Astrocyte of the cerebellum (primary cell): ENCODE measurements at places on chromosomes 1 and 21.

DNA sequence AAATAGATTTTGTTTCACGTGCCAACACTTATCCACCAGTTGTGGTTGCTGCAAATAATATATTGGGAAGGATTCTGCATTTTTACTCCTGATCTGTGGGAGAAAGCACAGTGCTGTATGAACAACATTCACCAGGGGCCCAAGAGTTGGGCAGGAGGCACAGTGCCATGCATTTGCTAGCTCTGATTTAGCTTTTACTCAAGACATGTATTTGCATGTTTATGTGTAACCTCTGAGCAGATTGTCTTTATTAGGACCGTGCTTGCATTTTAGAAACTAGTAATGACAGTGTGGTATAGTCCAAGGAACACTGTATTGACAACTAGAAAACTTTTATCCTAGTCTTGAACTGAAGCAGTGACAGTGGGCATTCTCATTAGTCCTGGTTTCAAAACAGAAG is 133.9 kb upstream of the B3GALT2 start:
- DNase-seq: no peak

DNA sequence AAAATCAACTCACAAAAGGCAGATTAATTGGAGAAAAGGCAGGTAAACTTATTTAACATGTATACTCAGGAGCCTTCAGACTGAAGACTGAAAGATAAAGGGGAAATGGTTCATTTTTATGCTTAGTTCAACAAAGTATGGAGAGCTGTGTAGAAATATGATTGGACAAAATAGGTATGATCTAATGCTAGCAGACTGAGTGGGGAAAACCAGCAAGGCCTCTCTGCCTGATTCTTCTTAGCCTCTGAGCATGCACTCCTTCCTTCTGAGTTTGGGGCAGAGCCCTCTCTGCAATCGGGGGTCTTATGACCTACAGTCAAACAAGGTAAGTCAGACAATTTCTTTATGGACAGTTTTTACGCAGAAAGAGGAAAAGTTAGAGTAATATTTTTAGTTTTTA is 38.8 kb upstream of the SUCO start:
- DNase-seq: no peak

DNA sequence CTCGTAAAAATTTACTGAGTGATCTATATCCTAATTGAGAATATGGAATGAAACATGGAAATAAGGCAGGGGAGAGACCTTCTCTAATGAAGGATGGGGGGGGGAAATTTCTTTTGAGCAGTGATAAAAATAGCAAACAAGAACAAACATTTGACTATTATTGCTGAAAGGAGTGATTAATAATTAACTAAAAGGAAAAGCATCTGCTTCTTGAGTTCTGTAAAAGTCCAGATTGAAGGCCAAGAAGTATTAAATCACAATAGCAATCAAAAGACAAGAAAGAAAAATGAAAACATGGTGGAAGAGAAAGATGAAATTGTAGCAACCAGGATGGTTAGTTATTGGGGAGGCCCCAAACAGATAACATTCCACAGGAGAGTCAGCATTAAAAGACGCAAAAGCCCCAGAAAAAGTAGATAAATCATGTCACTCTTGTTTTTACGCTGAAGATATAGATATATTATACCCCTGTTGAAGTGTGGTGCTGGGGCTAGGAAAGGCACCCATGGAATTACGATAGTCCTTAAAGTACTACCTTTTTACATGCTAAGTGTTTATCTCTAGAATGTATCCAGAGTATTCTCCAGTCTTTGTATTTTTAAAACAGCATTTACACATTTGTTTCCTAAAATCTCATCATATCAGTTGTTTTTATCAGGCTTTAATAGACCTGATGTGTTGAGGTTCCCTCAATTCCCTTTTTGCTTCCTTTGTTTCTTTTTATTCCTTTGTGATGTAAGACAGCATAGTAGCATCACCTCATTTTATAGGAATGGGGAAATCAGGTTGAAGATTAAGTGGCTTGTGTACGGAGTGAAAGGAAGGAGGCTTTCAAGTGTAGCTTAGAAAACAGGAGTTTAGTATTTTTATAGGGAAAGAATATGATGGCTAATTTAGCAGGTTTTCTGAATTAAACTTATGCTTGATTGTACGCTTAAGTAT is 28.9 kb downstream of the DISP1 start:
- DNase-seq: no peak

DNA sequence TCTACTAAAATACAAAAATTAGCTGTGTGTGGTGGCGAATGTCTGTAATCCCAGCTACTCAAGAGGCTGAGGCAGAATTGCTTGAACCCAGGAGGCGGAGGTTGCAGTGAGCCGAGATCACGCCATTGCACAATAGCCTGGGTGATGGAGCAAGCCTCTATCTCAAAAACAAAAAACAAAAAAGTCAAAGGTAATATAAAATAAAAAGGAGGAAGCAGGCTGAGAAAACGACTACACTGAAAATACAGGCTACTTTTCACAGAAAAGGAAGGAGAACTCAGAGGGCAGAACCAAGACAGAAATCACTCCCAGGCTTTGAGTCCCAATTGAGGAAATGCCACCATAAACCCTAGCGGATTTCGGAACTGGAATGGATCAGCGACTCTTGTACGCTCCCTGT is 5.9 kb upstream of the A3GALT2 start:
- DNase-seq: no peak

DNA sequence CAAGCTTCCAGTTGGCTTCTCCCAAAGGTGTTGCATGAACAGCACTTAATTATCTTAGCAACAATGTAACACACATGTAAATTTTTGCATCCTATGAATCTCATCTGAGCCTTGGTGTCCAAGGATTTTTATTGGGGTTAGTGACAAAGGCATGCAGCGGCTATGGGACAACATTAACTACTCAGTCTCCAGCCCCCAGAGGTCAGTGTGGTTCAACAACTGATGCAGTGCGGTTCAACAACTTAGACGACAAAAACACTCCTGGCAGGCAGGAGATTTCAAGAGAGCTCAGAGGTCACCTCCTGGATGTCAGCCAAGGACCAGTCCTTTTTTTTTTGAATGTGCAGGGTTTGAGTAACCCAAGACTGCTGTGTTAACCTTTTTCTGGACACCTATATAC is 77.5 kb upstream of the HMCN1 start:
- no peak for DNase-seq

DNA sequence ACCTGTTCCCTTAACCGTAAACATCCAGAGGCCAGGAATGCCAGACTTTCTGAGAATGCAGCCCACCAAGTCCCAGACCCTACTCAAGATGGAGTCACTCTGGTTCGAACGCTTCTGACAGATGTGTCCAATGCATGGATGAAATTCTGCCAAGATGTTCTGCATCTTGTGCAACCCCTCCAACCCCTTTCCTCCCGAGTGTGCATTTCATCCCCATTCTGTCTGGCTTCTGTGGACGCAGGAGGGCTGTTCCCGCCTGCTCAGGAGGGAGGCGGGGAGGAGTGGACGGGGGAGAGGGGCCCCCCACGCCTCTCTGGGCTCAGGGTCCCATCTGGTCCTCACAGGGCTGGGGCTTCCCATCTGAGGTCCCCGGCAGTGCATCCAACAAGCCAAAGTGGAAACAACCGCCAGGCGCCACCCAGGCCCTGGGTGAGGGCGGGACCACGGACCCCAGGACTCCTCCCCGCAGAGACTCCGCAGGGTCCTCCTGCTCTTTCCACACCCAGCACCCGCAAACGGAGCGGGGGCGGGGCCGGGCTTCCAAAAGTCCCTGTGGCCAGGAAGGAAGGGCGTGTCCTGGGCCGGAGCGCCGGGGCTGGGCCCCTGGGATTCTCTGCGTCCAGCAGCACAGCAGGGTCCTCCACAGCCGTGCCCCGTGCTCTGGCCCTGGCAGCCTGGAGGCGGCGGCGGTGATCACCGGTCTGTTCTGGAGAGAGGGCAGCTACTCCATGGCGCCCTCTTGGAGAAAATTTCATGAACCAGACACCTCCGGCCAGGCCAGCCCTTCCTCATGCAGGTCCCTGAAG is 27.8 kb upstream of the SUMO3 start:
- DNase-seq: no peak

GRCh38 chr1:205925736-205926135 is 17.5 kb downstream of the SLC26A9 start:
- DNase-seq: peak; percentile 77

DNA sequence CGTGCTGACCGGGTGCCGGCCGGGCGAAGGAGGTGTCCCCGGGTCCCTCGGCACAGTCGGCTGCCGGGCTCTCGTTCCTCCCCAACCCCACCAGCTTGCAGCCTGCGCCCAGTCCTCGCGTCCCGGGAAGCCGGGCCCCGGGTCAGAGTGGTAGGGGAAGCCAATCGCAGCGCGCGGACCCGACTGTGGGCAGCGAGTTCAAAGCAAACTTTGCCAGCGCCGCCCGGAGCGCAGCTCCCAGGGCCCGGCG is 328 bp downstream of the MYCL start:
- DNase-seq: no peak

GRCh38 chr1:37347104-37347649 is 127.2 kb upstream of the ZC3H12A start:
- DNase-seq: no peak

DNA sequence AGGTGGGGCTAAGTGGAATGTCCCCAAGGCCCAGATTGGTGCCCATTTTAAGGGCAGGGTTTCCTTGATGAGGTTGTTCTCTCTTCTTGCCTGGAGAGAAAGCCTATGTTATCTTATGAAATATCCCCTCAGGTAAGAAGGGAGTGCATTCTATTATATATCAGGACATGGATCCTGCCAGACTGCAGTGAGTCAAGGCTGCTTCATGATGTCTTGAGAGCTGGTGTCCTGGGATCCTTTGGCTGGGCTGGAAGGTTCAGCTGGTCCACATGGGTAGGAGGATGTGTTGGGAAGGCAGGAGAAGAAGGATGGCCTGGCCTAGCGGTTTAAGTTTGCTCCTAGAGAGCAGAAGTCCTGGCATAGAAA is 207.6 kb downstream of the ROR1 start:
- no peak for DNase-seq

DNA sequence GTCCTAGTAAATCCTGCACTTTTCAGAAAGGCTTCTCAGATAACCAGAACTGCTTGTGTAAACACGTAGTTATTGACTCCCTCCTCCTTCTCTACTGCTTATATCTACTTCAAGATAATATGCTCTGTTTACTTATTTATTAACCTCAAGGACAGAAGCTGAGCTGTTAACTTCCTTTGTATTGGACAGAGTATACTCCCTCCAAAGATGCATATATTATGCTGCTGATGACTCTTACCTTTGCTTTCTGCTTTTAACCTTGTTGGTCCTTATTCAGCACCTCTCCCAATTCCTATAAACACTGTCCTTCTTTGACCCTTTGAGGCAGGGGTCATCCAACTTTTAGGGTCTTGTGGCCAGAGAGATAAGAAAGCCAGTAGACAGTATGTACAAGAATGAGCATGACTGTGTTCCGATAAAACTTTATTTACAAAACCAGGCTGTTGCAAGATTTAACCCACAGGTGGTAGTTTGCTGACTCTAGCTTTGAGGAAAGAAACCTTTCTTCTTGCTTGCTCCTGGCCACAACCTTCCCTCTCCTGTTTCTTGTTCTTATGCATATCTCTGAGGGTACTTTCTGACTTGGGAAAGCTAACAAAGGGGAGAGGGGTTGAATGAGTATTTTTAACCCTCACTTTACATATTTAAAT is 4.9 kb downstream of the TPM3 start:
- no peak for DNase-seq

- no peak for DNase-seq
Observed at GRCh38 chr21:32779983-32780382, 8.4 kb upstream of the PAXBP1 start.

DNA sequence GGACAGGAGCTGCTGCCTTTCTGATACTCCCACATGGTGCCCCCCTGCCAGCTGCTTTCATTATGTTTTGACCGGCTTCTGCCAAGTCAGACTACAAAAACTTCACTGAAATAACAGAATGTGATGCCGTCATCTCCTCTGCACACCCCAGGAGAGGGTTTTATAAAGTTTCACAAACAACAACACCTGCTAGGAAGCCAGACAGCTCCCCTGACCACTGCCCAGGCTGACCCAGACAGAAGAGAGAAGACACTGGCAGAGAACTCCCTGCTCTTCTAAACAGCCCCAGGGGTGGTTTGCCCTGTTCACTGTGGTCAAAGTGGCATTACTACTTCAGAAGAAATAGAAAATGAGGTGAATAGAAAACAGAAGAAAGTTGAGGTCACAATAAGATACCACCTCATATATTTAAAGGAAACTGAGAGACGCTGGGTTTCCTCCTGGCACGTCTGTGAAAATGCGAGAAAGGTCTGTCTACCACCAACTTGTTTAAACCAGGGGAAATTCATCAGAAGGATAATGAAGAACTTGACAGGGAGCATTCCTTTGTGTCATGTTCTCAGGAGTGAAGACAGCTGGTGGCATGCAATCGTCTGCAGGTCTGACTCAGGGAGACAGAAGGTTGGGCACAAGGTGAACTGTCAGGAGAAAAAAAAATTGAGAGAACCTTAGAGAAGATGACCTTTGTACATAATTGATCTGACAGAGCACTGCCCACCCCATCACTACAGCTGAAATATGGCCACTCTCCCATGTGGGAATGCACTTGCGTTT is 119.0 kb upstream of the NFIA start:
- no peak for DNase-seq

GRCh38 chr1:225450491-225451191 is 22.8 kb upstream of the LBR start:
- DNase-seq: no peak

DNA sequence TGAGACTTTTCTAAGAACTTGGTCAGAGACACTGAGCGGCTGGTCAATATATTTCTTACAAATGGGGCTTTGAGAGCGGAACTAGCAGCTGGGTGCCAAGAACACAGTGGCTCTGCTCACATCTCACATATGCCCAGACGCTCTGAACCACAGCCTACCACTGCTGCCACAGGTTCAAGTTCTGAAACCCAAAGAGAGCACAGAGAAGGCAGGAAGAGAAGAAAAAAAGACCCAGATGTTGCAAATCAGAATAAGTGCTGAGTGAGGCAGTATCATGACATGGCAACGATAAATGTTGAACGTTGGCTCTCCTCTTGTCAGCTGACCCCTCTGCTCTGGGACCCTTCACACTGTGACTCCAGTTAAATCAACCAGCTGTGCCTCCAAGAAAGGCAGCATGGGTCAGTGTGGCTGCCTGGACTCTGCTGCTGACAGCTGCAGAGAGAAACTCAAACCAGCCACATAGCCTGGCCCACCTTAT is 26.4 kb downstream of the HIVEP3 start:
- no peak for DNase-seq

DNA sequence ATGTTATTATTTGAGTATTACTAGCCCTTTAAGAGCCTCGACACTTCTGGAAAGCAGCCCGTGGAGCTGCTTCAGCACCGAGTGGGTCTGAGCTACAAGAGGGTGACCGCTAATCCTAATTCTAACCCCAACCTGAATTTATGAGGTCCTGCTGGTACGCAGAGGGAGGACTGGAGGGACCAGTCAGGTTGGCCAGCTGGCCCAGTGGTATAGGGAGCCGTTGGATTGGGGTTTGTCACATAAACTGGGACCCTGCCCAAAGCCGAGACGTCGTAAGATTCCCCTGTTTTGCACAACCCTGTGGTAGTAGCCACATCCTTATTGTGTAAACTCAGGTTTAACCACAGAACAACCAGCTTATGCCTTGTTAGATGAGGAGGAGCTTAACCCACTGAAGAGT is 60.8 kb upstream of the F3 start:
- DNase-seq: peak; percentile 39
